ENCODE measurements at places on chromosomes 13 and 19.

GRCh38 chr13:112246731-112247470 lies 129.3 kb upstream of the SPACA7 start:
- DNase-seq, result no peak

DNA sequence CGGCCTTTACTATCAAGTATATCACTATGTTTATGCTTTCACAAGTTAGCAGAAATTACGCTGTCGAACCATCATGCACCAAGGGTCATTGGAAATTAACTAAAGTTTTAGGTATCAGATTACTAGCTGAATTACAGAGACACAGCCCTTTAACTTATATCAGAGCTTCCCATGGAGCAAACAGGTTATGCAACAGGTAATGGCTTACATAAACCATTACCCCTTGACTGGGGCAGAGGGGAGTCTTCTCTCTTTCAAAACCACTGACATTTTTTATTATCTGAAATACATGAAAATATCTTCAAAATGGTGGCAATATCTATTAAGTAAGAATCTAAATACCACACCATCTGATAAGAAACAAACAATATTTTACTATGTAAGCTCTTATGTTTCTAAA lies 1692.9 kb upstream of the SLC10A2 start:
- DNase-seq, result no peak

GRCh38 chr13:113359571-113359970 lies 4.4 kb downstream of the GRTP1 start:
- DNase-seq, result no peak

DNA sequence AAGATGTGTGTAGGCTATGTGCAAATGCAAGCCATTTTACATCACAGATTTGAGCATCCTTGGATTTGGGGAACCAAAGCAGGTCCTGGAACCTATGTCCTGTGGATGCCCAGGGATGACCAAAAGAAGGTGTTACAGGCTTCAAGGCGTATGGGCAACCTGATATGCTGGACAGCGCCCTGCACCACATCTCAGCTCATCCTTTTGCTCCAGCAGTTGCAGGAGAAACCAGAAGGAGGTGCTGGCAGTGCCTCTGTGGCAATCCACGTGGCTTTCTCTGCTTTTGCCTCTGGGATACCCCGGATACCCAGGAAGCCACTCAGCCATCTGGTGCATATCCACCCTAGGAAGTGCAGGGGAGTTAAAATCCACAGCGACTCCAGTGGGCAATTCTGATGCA lies 110.3 kb upstream of the VSTM2B start:
- DNase-seq, result no peak

DNA sequence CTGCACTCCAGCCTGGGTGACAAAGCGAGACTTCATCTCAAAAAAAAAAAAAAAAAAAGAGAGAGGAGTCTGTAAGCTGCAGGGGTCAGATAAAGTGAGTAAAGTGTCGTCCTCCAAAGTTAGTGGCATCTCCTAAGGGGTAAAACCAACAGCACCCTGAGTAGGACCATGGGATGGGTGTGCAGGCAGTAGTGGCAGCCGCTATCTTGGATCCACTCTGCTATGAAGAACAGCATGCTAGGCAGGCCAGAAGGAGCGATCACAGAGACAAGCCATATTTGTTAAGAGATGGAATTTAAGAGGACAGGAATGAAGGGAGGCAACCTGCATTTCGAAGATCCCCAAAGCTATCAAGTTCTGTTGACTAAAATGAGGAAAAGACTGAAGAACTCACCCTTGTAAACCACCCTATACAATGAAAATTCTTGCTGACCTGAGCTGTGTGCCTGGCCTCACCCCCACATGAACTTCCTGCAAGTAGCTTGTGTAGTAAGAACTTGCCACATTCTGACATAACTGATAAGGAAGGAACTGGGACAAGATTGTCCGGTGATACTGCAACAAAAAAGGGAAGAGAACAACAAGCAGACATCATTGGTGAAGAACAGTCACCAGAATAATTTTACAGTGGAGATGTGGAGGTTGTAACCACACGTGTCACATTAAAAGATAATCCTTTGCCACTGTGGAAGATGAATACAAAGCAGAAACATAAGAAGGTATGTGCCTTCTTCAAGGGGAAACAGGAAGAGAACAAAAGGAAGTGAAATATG lies 16.2 kb downstream of the DPY19L3 start:
- no peak for DNase-seq

- no peak for DNase-seq
Measured at GRCh38 chr19:39401549-39402345, 4.9 kb upstream of the ZFP36 start.

DNA sequence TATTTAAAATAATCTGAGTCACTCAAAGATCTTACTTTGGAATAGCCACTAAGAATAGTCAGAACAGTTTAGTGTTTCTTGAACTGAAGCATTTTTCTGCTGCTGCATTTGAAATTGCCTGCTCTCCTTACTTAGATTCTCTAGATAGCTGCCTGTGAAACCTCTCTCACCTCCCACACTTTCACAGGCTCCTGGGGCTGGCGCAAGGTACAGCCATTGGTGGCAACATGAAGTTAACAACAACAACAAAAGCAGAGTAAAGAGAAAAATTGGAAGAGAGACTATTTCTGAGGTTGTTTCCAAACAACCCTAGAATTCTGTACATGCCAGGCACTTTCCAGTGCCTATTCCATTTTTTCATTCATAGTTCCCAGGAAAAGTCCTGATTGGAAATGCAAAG lies 25.3 kb downstream of the SLITRK5 start:
- DNase-seq, result no peak

DNA sequence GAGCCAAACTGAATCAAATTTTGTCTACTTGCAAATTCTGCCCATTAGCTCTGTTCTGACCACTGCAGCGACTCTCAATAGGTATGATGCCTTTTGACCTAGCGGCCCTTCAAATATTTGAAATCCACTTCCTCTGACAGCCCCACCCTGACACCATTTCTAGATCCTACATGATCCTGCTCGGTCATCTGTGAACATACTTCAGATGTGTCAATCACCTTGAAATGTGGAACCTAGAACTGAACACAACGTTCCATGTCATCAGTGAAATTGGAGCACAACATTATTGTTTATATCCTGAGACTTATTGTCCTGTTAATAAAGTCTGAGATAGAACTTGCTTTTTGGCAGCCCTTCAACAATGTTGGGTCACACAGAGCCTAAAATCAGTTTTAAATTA lies 98.2 kb downstream of the UBL3 start:
- no peak for DNase-seq

GRCh38 chr13:99352351-99353245 lies 45.4 kb upstream of the GPR183 start:
- no peak for DNase-seq

DNA sequence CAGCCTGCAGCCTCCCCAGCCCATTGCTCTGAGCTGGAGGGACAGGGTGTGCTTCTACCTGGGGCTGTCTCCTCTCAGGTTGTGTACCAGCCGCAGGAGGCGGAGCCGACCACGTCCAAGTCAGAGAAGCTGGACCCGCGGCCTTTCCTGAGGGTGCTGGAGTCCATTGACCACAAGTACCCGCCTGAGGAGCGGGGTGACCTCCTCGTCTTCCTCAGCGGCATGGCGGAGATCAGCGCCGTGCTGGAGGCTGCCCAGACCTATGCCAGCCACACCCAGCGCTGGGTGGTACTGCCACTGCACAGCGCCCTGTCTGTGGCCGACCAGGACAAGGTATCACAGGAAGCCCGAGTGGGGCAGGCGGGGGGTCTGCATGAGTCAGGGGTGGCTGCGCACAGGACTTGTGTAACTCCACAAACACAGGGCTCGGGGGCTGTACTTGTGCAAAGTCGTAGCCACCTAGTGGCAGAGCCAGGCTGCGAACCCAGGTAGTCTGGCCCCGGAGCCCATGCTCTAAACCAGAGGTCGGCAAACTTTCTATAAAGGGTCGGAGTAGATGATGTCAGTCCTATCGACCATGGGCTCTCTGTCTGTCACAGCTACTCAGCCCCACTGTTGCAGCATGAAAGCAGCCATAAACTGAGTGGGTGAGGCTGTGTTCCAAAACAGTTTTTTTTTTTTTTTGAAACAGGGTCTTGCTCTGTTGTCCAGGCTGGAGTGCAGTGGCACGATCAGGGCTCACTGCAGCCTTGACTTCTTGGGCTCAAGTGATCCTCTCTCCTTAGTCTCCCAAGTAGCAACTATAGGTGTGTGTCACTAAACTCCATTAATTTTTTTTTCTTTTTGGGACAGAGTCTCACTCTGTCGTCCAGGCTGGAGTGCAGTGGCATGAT lies 8.9 kb downstream of the DHX34 start:
- DNase-seq, result no peak

DNA sequence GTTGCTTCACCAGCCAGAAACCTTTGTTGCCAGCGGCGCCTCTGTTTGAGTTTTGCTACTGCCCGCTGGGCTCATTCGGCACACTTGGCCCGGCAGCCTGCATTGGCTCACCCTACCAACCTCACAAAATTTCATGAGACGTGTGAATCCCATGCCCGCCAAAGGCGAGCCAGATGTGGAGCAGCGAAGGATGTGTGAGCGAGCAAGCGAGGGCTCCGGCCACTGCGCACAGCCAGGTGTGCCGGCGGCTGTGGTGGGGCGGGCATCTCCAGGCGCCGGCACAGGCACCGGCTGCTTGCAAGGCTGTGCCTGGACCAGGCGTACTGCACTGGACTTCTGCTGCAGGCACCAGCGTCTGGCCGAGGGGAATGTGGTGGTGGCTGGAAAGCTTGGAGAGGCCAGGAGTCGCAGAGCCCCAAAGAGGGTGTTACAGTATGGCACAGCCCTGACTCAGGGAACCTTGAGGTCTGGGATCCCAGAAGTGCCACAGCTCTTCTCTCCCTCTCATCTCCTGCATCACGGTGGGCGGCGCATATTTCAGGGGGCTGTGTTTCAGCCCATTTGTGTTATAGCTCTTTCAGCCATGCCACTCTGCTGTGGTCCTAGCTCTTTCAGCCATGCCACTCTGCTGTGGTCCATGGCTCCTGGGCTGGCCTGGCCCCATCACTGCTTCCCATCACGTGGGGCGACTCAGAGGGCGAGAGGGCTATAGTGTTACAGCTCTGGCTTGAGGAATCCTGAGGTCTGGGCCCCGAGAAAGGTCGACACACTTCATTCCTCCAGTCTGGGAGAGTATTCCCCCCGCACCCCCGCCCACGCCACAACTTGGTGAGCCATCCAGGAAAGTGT lies 592.0 kb upstream of the SLITRK5 start:
- no peak for DNase-seq

- no peak for DNase-seq
Measured at GRCh38 chr13:23618341-23618740, 48.1 kb downstream of the TNFRSF19 start.

DNA sequence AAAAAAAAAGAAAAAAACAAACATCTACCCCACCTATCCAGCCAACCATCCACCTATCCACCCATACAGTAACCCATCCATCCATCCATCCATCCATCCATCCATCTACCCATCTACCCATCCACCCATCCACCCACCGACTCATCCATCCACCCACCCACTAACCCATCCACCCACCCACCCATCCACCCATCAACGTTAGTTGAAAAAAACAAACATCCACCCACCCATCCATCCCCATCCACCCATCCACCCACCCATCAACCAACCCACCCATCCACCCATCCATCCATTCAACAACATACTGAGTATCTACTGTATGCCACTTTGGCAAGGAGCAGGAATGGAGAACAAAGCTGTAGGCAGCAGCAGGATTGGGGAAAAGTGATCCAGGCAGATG lies 6.1 kb upstream of the AP3D1 start:
- DNase-seq, result no peak

GRCh38 chr13:111958612-111959395 lies 108.1 kb upstream of the SOX1 start:
- no peak for DNase-seq

DNA sequence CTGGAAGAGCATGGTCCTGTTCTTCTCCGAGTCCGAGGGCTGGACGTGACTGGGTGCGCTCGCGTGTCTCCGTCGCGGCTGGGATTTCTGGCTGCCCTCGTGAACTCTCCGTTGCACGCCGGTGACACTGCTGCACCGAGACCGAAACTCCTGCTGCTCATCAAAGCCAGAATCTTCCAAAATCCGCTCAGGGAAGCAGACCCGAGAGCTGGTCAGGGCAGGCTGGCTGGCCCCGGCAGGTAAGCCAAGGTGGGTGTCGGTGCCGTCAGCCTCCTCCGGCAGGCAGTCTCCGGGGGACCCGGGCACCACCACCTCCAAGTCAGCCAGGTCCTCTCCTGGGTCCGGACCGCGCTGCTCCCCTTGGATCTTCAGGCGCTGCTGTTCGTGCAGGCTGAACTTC lies 119.9 kb downstream of the TBC1D4 start:
- no peak for DNase-seq

- no peak for DNase-seq
Measured at GRCh38 chr13:74229242-74229641, 95.0 kb upstream of the KLF12 start.

DNA sequence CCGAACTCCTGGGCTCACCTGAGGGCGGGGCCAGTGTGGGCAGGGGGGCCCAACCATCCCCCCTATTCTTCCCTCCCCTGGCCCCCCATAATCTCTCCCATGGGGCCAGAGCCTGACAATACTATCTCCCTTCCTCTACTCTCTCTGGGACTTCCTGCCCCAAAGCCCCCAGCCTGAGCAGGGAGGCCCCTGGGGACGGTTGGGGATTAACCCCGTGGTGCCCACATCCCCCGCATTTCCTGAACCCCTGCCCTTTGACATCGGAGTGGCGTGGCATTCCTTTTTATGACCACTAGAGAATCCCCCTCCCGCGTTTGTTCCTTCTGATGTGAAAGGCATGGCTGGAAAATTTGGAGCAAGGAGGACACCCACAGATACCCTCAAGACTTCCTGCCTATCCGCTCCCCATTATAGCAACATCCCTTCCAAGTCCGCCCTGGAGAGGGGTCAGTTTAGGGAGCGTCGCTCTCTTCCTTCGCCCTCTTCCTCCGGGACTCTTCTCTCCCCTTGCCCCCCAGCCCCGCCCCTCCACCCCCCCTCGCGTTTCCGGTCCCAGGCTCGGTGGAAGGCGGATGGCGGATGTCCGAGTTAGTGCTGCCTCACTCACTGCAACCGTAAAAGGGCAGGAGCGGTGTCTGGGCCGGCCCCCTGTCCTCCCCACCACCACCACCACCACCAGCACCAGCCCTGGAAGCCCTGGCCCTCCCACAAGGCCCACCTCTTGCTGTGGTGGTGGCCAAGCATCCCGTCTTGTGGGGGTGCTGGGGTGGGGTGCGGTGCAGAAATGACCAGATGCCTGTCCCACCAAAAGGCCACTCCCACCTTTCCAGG lies 1.8 kb downstream of the VASP start:
- DNase-seq, result no peak

- DNase-seq, result peak; percentile 44
Measured at GRCh38 chr19:12867120-12868099, 13.8 kb downstream of the DNASE2 start.

GRCh38 chr19:13025819-13026456 lies 30.7 kb downstream of the NFIX start:
- no peak for DNase-seq

- DNase-seq, result no peak
Measured at GRCh38 chr19:55487924-55488687, at the start of gene SSC5D. Gene SSC5D, plus strand, starts transcription at chr19:55488436. Its CDS starts 154 bp downstream, at chr19:55488590.

- no peak for DNase-seq
Measured at GRCh38 chr13:92313382-92313781, 913.2 kb upstream of the GPC6 start.

DNA sequence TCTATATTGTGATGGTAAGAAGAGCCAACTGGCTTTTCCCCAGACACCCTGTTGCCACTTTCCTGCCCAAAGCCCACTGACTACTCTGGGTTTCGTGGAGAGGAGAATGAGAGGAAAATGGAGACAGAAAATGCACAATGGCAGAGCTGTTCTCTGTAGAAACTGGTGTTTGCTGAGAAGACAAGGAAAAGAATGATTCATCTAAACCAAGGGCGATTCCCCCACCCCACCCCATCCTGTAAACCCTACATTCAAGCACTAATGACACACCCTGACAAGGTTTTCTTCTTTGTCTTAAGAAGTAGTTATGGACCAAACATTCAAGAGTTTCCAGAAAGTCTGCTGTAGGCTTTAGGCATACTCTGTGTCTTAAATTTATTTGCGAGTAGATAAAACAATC lies 68.8 kb downstream of the DOCK9 start:
- no peak for DNase-seq
